ENCODE measurements at places on chromosomes 6 and 20.

DNA sequence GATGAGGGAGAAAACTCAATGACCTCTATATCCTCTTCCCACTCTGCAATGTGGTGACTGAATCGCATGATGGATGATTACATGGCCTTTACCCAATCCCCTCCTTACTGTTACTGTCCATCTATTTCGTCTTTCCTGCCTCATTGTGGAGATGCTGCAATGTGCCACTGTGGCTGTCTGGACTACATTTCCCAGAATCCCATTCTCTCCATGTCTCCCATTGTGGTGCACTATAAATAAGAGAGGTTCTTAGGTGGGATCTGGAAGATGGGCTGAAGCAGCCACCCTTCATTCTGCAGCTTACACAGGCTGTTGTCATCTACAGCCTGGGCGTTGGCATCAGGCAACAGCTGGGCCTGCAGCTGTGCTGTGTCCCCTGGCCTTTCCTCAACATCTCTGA, 233.6 kb downstream of the PRKN start:
- no peak for DNase-seq

- no peak for DNase-seq
These were observed 164.8 kb upstream of the GGTLC1 start for GRCh38 chr20:24153101-24154040.

- no peak for DNase-seq
These were observed 133.4 kb downstream of the RFPL4B start for GRCh38 chr6:112480553-112480952.

DNA sequence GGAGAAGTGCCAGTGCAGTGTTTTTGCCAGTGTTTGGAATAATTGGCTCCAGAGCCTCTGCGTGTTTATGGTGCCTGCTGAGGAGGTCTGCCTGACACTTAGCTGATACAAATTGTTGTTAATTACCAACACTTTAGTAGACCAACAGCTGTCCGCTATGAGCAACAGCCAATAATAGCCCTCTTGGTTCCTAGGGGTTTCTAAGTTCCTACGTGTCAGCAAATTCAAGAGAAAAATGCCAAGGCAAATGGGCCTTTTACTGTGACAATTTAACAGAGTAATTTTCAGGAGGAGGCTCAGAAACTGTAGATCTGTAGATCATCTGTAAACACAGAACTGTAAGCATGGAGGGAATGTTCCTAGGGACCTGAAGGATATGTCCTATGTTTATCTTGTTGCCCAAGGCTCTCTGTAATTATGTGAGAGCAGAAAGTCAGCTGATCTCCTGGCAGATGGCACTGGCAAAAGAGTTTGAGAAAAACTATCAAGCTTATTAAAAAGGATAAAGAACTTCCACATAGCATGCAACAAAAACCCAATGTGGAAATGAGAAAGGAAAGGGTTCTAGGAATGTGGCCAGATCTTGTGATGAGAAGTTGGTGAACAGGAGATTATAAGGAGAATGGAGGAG, 157.7 kb downstream of the GJA1 start:
- no peak for DNase-seq

DNA sequence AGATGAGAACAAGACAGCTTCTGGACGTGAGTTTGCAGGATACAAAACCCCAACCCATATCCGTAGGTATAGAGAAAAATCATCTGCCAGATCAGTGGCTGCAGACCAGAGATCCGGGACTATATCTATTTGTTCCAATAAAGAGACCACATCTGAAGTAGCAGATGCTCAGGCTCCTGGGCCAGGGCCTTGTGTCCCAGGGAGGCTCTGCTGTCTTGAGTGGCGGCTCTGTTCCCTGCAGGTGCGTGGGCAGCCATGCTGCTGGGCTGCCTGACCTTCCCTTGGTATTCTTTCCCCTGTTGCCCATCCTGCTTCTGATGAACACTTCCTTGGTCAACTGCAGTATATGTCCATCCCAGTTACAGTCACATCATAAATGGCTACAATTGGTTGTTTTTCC, 34.9 kb downstream of the ERMARD start:
- no peak for DNase-seq

DNA sequence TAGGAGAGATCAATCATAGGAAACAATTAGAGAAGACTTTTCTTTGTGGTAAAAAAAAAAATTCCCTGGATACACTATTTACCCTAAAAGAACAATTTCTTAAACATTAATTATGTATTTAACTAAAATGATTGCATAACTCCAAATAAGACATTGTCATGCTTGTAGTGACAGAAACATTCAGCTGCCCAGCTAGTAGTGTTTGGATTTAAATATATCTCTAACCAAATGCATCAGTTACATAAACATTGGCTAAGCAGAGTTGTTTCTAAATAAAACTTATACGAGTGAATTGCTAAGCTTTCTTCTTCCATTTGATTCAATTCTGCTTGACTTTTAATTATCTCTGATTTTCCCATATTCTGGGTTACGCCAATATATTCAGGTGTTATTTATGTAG, 23.7 kb downstream of the MLIP start:
- DNase-seq, result no peak

Data from nephron progenitor cell (in vitro differentiated cells).